ENCODE measurements at places on chromosomes 4 and X.
A peak's percentile ranks its signal among the peaks of the same experiment; 100 is the strongest.

GRCh38 chr4:47198791-47199190 lies 167.4 kb downstream of the GABRB1 start:
- no peak for DNase-seq

DNA sequence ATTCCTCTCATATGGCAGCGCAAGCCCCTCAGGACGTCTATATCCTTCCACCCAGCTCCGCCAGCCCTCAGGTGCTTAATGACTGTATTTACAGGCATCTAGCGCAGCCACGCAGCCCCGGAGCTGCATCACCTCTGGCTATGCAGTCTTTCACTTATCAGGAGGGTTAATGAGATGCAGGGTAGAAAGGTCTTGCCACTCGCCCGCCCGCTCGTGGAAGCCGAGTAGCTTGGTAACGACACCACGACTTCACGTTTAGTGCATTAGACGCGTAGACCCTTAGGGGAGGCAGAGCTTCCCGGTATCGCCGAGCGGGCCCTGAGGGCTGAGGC lies 1.5 kb upstream of the SLC16A2 start:
- DNase-seq, result peak; percentile 14

GRCh38 chrX:155188786-155189185 lies 27.5 kb upstream of the VBP1 start:
- DNase-seq, result no peak

DNA sequence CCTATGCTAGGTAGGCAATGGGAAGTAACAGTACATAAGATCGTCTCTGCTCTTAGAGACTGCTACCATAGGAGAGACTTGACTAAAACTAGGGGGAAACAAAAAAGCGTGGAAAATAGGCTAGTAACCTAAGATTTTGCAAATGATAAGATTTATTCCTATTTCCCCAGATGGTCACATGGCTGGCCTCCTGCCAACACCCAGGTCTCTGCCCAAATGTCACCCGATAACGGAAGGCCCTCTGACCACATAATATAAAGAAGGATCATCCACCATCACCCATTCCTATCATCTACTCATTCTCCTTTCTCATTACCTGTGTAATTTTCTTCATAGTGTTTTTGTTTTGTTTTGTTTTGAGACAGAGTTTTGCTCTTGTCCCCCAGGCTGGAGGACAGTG lies 4.7 kb downstream of the LAMP2 start:
- no peak for DNase-seq

- no peak for DNase-seq
These were observed 233.0 kb upstream of the MAD2L1 start for GRCh38 chr4:120299631-120300030.

DNA sequence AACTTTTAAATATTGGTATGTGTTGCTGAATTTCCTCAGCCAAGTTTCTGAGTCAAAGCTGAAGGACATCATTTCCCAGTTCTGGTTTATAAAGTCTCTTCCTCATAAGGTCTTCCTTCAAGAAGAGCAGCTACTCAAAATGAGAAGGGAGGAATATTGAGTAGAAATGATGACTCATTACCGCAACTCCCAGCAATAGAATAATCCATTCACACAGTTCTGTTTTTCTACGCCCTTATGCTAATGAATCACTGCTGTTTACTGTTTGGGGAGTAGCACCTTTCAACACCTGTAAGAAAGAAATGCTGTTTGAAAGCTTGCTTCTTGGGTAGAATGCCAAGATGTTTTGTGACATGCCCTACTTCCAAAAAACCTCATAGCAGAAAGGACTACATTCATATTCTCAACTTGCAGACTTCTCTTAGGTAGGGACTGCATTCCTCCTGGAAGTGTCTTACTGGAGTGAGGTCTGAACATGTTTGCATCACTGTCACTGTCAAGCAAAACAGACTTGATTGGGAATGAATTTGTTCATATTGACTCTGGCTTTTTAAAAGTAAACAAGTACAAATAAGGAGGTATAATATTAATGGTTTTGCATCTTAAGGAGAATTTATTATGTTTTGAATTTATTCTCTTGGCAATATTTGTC lies 147.2 kb upstream of the BANK1 start:
- DNase-seq, result no peak

DNA sequence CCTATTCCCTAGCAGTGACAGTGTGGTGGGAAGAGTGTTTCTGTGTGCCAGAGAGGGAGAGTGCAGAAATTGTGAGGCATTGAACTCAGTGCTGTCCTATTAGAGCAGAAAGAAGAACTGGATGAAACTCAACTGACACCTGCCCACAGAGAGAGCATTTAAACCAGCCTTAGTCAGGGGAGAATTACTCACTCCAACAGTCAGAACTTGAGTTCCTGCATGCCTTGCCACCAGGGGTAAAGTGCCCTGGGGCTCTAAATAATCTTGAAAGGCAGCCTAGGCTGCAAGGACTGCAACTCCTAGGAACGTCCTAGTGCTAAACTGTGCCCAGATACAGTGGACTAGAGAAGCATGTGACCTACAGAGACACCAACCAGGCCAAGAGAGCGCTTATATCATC lies 12.8 kb downstream of the CYSLTR1 start:
- no peak for DNase-seq

DNA sequence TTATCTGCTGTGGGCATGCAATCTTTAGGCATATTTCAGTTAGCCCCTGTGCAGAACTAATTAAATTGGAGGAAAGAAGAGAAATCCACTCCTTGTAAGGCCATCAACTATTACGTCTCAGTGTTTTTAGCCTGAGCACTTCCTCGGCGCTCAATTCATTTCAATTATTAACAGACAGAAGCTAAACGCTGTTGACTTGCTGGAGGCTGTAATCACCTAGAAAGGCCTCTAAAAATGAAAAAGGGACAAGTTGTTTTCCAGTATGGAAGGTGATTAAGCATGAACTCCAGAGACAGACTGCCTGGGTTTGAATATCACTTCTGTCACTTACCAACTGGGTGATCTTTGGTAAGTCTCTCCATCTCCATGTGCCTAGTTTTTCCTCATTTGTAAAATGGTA lies 59.6 kb downstream of the LEF1 start:
- DNase-seq, result no peak

- DNase-seq, result no peak
These were observed 384.9 kb downstream of the CENPC start for GRCh38 chr4:67160394-67160793.

GRCh38 chrX:101206471-101206870 lies 13.1 kb upstream of the DRP2 start:
- DNase-seq, result no peak

- no peak for DNase-seq
These were observed 41.1 kb downstream of the CBLL2 start for GRCh38 chrX:22313766-22314165.

- no peak for DNase-seq
These were observed 283.2 kb downstream of the ARHGAP10 start for GRCh38 chr4:148015058-148015457.

GRCh38 chr4:3531318-3531878 lies 824 bp downstream of the LRPAP1 start:
- DNase-seq, result no peak

DNA sequence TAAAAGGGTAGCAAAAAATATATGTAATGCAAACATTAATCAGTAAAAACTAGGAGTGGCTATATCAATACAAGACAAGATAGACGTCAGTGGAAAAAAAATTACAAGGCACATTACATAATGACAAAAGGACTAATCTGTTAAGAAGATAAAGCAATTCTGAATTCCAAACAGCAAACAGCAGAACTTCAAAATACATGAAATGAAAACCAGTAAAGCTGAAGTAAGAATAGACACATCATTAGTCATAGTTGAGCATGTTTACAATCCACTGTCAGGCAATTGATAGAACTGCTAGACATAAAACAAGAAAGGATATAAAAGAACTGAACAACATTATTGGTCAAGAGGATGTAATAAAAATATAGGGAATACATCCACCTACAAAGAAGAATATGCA lies 12.2 kb downstream of the SULT1B1 start:
- no peak for DNase-seq

DNA sequence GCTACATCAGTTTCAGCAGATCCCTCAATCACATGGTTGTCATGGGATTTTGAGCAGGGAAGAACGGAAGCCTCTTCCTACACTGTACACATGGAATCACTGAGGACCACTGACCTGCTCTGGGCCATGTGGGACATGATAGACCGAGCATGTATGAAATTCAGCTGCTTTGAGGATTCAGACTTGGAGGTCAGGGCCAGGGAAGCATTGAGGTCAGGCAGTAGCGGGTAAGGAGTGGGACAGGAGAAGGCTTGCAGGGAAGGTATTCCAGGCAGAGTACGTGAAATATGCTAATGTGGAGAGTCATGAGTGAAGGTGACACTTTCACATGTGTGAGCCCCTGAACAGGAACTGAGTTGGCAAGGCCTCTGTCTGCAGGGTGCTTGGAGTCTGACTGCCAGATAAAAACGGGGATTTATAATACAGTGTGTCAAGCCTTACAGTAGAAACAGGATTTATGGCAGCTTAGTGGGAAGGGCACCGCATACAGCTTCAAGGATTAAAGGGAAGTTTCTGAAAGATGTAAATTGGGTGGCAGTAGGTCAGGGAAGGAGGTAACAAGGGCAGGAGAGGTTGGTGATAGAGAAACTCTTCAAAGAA lies 111.7 kb downstream of the STK32B start:
- DNase-seq, result no peak

GRCh38 chr4:158535130-158535614 lies 13.5 kb downstream of the RXFP1 start:
- no peak for DNase-seq

DNA sequence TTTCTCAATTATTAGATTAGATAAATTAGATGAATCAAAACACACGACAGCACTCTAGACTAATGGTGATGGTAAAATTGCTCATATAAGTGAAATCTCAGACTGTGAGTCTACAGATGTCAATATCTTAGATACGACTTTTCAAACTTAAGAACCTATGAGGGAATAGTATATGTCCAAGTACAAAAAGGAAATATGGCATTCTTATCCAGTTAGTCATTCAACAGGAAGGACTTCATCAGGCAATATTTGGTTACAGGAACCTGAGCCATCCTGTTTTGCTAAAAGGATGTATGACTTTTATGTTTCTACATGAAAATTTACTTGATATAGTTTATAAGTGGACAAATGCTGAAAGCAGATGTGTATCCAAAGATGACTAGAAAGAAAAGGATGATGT lies 107.0 kb downstream of the CT47B1 start:
- no peak for DNase-seq

GRCh38 chrX:9352694-9353411 lies 112.0 kb upstream of the TBL1X start:
- DNase-seq, result no peak
